Occipital lobe (tissue), 3 donors: ENCODE measurements at places on chromosomes 5 and 9. TPM values are rescaled to one million over a fixed set of nuclear protein-coding genes. Genes with fewer than 3 reads are reported as not detected.
A peak's percentile ranks its signal among the peaks of the same experiment; 100 is the strongest.

The CAMK4 gene
- 130 TPM for total RNA-seq

The RLN2 gene
- total RNA-seq: not detected

The WNT8A gene
- not detected for total RNA-seq

The LAMC3 gene
- 3.0 TPM for total RNA-seq

The FBP2 gene
- not detected for total RNA-seq

DNA sequence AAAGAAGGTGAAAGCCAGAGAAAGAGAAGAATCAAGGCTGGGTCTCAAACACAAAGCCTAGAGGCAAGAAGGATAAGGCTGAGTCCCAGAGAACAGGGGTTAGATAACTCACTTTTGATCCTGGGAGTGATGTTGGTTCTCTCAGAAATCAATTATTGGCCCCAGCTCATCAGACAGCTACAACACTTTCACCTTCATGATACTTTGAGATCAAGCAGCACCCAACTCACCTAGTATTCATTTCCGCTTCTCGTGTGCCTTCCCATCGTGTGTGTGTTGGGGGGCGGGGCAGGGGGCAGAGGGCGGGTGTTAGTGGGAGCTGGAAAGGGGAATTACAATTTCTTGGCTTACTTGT lies 92.2 kb upstream of the RAD23B start:
- no peak for DNase-seq

DNA sequence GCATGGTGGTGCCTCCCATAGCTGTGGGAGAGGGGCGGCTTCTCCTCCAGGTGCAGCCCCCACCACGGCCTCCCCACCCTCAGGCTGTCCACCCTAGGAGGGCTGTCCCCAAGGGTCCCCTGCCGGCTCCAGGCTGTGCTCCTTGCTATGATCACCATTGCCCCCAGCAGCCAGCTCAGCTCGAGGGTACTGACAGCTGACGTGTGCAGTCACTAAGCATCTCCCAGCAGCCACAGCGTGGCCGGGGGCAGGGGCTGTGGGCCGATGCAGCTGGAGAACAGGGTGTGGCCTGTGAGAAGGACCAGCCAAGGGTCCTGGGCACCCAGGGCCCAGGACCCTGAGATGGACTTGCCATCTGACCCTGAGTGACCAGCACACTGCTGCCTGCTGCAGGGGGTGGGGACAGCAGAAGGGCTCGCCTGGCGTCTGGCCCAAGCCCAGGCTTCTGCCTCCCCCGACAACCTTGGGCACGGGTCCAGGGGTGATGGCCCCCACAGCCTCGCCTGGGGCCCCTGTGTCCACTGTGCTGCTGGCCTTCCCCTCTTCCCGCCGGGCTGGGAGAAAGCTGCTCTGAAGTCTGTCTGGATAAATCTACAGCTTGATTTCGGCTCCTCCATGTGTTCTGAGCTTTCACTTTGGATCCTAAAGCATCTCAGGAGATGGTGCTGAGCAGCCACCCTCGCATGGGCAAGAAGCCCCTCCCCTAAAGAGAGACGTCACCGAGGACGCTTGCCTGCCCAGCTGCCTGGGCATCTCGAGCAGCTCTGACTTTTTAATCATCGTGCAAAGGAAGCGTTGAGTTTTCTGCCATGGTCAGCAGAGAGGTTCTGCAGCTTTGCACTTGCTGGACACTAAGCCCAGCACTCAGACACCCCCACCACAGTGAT lies 5.5 kb downstream of the KCNT1 start:
- peak; percentile 54 for DNase-seq

DNA sequence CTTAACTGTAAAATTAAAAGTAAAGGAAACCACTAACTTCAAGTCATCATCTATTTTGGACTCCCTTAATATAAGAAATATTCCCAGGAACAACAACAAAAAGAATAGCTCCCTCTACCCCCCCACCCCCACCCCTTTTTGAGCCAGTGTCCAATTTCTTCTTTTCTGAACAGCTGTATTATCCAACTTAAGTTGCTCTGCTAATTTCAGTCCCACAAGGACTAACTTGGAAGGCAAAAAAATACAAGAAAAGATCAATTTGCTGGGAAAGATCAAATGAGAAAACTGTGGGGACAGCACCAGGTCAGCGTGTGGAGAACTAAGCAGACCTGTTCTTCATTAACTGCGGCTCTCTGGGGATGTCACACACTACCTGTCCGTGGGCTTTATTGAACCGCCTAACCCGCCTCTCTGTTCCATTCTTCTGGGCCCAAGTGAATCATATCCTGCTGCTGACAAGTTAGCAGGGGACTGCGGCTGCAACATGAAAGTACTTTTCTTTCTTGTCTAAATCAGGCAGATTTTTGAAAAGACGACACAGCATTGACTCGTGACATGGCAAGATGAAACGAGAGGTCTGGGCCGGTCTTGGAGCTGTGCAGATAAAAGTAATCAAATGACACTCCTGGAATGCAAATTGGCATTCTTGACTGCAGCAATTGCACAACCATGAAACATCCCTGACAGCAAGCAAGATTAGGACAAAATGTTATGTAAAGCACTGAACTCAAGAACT lies 2.7 kb downstream of the BNC2 start:
- no peak for DNase-seq

- no peak for DNase-seq
These were observed 171.2 kb upstream of the DMAC1 start for GRCh38 chr9:7970681-7971330.

DNA sequence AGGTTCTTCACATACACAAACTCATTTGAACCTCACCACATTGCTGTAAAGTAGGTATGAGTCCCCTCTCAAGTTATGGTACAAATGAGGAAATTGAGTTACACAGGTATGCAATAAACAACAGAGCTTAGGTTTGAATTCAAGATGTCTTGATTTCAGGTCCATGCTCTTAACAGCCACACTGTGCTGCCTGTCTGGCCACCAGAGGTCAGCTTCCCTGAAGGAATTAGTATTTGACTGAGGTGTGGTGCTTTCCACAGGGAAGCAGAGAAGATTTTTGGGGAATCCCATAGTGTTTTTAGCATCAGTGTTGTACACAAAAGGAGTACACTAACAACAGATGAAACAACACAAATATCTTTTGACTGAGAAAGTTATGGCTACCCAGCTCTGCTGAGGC lies 94.4 kb upstream of the ITGA1 start:
- DNase-seq: no peak

DNA sequence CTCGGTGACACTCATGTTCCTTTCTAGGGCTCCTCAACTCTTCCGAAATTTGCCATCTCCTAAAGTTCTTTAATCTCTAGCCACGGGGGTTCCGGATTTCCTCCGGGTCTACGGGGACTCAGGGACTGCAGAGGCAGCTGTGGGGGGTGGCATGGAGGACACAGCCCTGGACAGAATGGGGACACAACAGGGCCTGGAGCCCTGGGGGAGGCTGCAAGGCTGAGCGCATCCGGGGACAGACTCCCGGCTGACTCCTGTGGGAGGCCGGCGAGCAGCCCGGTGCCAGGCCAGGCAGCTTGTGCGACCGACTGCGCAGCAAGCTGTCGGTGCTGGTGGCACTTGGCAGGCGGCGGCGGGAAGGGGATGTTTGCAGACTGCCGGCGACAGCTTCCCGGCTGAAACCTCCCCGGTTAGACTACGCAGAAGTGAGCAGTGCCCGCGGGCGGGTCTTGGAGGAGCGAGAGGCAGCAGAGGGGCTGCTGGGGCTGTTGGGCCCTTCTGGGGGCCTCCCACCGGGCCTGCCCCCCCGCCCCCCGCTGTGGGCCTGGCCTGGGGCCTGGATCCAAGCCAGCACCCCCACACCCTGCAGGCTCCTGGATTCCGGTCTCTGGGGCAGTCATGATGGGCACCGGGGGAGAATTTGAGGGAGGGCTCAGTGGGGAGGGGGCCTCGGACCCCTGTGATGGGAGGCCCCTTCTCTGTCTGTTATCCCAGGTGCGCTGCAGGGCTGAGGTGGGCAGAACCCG lies 28.7 kb upstream of the UBAC1 start:
- peak; percentile 28 for DNase-seq

GRCh38 chr9:86488794-86489193 lies 134.6 kb upstream of the TUT7 start:
- no peak for DNase-seq

- no peak for DNase-seq
These were observed 872.7 kb downstream of the EFNA5 start for GRCh38 chr5:106797996-106798395.

- DNase-seq: no peak
These were observed 939.1 kb upstream of the ACO1 start for GRCh38 chr9:31445357-31445756.

DNA sequence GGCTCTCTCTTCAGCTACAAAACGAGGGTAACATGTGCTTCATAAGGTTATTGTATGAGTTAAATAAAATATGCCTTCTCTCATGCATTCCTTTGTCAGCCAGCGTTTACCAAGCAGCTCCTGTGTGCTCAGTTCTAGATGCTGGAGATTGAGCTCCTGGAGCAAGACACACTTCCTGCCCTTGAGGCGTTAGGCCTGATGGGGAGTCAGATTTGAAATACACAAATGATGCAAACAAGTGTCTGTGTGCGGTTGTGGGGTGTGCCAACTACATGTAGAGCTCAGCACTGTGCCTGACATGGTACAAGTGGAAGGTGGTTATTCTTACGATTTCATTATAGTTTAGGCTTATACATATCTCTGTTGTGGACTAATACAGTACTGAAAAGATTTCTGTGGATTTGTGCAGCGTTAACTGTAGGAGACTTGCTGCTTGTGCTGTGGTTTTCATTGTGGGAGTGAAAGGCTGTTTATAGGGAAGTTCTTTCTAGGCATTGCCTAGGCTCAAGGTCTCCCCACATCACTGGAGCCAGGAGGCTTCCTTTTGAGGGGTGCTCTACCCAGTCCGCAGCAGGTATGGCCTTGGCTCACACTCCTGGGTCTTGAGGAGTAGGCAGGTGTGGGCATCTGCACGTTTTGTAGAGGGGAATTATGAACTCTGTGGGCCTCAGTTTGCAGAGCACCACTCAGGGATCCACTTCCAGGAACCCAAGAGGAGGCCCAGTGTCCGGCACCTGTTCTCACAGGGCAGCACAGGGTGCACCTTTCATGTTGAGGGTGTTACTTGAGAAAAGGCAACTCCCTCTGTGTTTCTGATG lies 39.8 kb upstream of the ANGPTL2 start:
- no peak for DNase-seq

GRCh38 chr9:104853159-104853558 lies 74.8 kb downstream of the ABCA1 start:
- no peak for DNase-seq

GRCh38 chr5:44637916-44638869 lies 170.6 kb upstream of the MRPS30 start:
- no peak for DNase-seq

- DNase-seq: no peak
These were observed 298.9 kb downstream of the KCNN2 start for GRCh38 chr5:114660791-114661190.

DNA sequence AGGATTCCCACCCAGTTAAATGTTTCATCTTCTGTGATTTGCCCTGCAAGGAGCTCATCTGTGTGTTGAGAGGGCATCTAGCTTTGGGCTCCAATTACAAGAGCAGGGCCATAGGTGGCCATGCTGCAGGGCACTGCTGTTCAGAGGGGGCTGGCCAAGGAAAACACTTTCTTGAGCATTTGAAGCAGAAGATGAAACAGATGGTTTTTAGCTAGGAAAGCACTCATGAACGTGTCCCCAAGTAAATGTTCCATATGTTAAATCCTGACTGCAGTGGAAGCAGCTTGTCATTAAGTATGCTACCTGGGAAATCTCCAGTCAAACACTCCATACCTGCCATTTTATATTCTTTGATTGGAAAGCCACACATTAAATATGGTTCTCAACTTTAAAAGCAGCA lies 176.6 kb downstream of the FBXL7 start:
- DNase-seq: no peak

DNA sequence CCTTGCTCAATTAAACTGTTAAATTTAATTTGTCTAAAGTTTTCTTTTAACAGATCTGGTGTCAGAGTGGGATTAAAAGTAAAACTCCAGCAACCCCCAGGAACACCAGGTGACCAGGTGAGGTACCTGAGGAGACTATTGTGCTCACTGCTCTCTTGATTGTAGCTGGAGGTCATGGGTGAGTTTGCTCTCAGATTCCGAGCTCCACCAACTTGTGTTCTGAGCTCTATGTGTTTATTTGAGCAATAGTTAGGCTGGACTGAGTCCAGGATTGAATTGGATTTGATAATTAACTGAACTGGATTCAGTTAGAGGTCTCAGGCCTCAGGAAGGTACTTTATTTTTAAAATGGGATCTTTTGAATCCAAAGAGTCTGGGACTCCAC lies 17.9 kb upstream of the SCGB3A2 start:
- no peak for DNase-seq

- no peak for DNase-seq
These were observed 36.6 kb downstream of the MELK start for GRCh38 chr9:36609306-36609705.

DNA sequence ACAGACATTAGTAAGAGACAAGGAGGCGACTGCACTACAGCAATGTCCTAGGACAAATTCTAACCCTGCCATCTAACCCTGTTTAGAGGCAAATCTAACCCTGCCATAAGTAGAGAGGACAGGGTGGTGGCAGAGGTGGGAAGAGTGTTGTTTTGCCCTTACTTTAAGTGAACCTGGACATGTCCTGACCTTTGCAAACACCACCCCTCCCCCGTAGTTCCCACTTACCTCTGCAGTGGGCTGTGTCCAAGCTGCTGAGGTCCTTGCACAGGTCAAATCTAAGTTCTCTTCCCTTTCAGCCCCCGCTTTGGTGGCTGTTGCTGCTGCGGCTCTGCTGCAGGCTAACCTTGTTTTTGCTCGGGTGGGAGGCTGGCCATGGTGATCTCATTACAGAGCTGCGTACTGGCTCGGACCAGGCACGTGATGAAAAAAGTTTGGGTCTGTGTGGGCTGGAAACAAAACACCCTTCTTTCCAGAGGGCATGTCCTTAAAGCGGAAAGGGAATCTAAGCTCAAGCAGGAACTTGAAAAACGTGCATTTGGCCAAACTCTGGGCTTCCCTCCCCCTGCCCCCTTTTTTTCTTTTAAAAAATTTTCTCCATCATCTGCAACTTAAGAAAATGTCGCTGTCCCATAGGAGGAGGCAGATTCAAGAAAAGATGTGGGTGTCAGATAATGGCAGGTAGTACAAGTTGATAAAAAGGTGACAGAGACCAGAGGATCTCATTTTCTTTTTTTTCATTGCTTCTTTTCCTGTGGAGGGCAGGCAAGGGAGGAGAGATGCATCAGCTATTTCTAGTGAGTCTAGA lies at the start of gene FAXDC2:
Gene FAXDC2 (minus strand): TSS at position 349 of the 808 bp plus-strand sequence. CDS start 12,425 bp downstream, outside the sequence.
- DNase-seq: peak; percentile 66

DNA sequence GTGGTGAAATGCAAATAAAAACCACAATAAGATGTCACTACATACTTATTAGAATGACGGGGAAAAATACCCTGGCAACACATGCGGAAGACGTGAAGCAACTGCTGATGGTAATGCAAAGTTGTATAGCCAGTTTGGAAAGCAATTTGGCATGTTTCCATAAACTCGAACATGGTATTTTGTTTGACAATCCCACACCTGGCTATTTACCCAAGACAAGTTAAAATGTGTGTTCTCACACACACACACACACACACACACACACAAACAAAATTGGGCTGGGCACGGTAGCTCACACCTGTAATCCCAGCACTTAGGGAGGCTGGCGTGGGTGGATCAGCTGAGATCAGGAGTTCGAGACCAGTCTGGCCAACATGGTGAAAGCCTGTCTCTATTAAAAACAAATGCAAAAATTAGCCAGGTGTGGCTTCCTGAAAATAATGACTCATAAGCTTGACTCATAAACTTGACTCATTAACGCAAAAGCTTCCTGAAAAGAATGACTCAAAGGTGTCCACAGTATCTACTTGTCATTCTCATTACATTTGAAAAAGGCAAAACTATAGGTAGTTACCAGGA lies 456.5 kb downstream of the CDH18 start:
- no peak for DNase-seq
